ENCODE measurements at places on chromosomes 12 and 14.

- DNase-seq = no peak
Observed at GRCh38 chr12:117439531-117440001, 78.1 kb upstream of the NOS1 start.

DNA sequence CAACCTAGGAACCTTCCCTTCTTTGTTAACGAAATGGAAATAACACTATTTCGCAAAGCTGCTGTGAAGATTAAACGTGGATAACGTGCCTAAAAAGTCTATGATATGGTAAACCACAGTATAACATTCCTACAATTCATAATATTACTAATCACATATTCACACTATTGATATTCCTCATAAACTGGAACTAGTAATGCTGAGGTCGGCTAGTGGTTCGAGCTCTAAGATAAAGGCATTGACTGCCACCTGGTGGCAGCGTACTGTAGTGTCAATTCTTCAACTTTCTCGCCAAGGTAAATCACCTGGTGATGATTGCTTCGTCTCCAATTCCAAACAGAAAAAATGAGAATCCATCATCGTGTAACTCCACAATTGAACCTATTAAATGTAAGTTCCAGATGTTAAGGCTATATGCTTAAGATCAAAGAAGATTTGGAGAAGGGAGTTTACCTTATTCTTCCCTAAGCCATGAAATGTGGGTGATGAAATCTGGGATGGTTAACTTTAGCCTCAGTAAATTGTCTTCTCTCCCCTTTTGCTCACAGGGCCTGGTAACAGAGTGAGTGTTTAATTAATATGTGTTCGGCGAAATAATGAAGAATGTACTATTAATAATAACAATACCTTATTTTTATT lies 197.5 kb upstream of the TMEM132C start:
- DNase-seq = no peak

- DNase-seq = no peak
Observed at GRCh38 chr14:65079201-65079600, 23.1 kb downstream of the MAX start.

GRCh38 chr14:68146818-68147217 lies 327.2 kb downstream of the RAD51B start:
- DNase-seq = no peak

GRCh38 chr12:119178544-119179334 lies at the start of gene HSPB8:
TSS of gene HSPB8 (plus strand) at chr12:119178931. CDS start at chr12:119179313, 382 bp downstream.
- DNase-seq = no peak

- no peak for DNase-seq
Observed at GRCh38 chr14:83473416-83474235, 1940.0 kb upstream of the SEL1L start.

GRCh38 chr12:42725809-42726208 lies 136.3 kb upstream of the PRICKLE1 start:
- no peak for DNase-seq

DNA sequence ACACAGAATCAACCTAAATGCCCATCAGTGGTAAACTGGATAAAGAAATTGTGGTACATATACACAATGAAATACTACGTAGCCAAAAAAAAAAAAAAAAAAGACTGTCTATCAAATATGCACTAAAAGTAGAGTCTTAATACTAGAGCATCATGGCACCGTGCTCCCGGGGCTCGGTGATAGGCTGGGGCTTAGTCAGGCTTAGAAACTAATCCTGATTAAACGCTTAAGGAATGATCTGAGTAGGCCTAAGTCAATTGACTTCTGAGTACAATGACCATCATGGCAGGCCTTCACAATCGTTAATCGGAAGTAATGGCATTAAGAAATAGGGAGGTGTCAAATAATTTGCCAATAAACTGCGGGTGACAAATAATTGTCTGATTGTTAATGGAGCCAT lies 9.7 kb downstream of the PLBD1 start:
- no peak for DNase-seq

DNA sequence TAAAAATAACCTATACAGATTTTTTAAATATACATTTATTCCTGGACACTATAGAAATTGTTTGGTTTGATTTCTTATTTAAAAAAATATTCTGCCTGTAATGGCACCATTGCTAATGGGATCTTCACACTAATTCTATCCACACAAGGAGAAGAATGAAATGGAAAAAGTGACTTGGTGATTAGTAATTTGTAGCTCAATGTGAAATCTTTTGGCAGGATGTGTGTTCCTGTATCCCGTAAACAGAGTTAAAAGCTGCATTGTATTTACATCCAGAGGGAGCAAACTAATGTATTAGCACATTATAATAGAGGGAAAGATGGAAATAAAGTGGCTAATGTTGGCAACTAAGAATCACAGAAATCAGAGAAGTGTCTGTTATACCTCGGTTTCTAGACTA lies 1455.3 kb upstream of the FLRT2 start:
- DNase-seq = no peak

- no peak for DNase-seq
Observed at GRCh38 chr12:1794440-1795090, 25.8 kb upstream of the LRTM2 start.

- no peak for DNase-seq
Observed at GRCh38 chr12:107326237-107326636, 232.9 kb upstream of the CRY1 start.
